Thyroid gland (tissue), 4 donors: ENCODE measurements at places on chromosomes 3 and 15. TPM values are rescaled to one million over a fixed set of nuclear protein-coding genes. Genes with fewer than 3 reads are reported as not detected.

DNA sequence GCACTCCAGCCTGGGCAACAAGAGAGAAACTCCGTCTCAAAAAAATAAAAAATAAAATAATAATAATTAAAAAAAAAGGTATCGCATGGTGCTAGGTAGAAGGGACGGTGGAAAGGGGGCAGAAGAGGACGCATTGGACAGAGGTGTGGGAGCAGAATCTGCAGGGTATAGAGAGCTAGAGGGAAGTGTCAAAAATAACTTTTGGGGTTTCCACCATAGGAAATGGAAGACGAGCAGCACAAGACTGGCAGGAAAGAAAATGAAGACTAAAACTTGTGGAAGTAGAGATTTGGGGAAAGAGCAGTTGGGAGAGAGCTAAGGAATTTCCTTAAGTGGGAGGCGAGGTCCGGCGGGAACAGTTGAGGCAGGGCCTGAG is 585 bp upstream of the MKRN2 start:
- peak overlapping the region; percentile 89 for H3K4me3 ChIP-seq
- peaks cover 37% of the 10 kb centered on the region for H3K4me1 ChIP-seq
- H3K27ac ChIP-seq = peak overlapping the region; percentile 93
- H3K27me3 ChIP-seq = peaks cover 4% of the 10 kb centered on the region

GRCh38 chr15:85758655-85758978 is 36.1 kb downstream of the KLHL25 start:
- H3K36me3 ChIP-seq = peaks cover 2% of the 10 kb centered on the region
- H3K27me3 ChIP-seq = no peaks in the 10 kb centered on the region
- peaks cover 20% of the 10 kb centered on the region for H3K4me1 ChIP-seq
- no peak overlapping the region for H3K4me3 ChIP-seq

DNA sequence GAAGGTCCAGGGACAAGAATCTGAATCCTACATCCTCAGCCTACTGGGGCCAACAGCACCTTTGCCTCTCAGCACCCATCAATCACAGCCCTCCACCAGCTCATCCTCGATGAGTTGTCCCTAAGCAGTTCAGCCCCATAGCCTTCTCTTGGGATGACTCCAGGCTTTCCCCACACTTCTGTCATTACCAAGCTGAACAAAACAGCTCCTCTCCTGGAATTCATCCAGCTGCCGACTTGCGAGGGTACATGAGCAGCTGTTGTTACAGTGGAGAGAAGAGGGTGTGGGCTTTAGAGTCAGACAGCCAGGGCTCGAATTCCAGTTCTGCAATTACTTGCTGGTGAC is 69.0 kb upstream of the THBS1 start:
- no peak overlapping the region for H3K4me3 ChIP-seq
- no peak overlapping the region for H3K27ac ChIP-seq
- DNase-seq = no peak
- H3K36me3 ChIP-seq = no peaks in the 10 kb centered on the region
- H3K27me3 ChIP-seq = no peaks in the 10 kb centered on the region
- H3K4me1 ChIP-seq = no peaks in the 10 kb centered on the region

- H3K4me3 ChIP-seq = no peak overlapping the region
- H3K36me3 ChIP-seq = no peaks in the 10 kb centered on the region
- no peak for DNase-seq
- no peak overlapping the region for H3K27ac ChIP-seq
- no peaks in the 10 kb centered on the region for H3K4me1 ChIP-seq
Measured at GRCh38 chr15:86489981-86490380, 410.3 kb downstream of the AGBL1 start.

GRCh38 chr15:59329570-59330350 is 42.9 kb downstream of the MYO1E start:
- H3K36me3 ChIP-seq = no peaks in the 10 kb centered on the region
- no peak overlapping the region for H3K4me3 ChIP-seq
- H3K27ac ChIP-seq = no peak overlapping the region
- H3K27me3 ChIP-seq = no peaks in the 10 kb centered on the region
- H3K4me1 ChIP-seq = peaks cover 27% of the 10 kb centered on the region

GRCh38 chr3:78427303-78427702 is 1340.5 kb downstream of the ROBO1 start:
- H3K4me3 ChIP-seq = no peak overlapping the region
- H3K27me3 ChIP-seq = no peaks in the 10 kb centered on the region
- no peaks in the 10 kb centered on the region for H3K36me3 ChIP-seq
- H3K4me1 ChIP-seq = no peaks in the 10 kb centered on the region
- no peak overlapping the region for H3K27ac ChIP-seq

DNA sequence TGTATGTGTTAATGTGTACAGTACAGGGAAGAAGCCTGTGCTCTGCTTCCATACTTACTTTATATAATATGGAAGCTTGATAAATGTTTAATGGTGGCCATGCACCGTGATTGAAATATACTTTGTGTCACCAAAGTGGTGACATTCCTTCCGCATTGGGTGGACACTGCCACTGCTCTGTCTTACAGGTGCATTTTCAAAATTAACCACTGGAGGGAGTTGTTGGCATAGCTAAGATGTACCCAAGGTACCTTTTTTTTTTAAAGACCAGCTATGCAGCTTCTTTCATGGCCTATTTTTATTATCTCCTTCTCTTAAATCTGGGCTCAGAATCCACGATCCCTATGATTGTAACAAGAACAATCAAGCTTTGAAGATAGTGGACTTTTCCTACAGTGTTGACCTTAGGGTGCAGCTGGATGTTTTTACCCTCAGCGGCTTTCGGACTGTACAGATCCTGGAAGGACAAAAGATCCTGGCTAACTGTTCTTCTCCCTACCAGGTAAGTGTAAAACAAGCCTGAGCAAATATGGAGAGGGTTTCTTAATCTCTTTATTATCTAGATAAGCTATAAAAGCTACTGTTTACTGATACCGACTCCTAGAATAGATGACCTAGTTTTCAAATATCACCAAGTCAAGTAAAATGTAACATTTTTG is 21.6 kb upstream of the PAK6 start:
- DNase-seq = peak; percentile 41
- H3K27me3 ChIP-seq = no peaks in the 10 kb centered on the region
- no peaks in the 10 kb centered on the region for H3K4me1 ChIP-seq
- no peaks in the 10 kb centered on the region for H3K36me3 ChIP-seq
- H3K27ac ChIP-seq = peak overlapping the region; percentile 15

- H3K4me1 ChIP-seq = peaks cover 12% of the 10 kb centered on the region
- peak overlapping the region; percentile 90 for H3K27ac ChIP-seq
- peak overlapping the region; percentile 71 for H3K4me3 ChIP-seq
- peaks cover 2% of the 10 kb centered on the region for H3K36me3 ChIP-seq
- no peaks in the 10 kb centered on the region for H3K27me3 ChIP-seq
Measured at GRCh38 chr15:50907601-50908208, 778 bp upstream of the AP4E1 start.

GRCh38 chr3:134985864-134986715 is 191.0 kb downstream of the EPHB1 start:
- no peaks in the 10 kb centered on the region for H3K27me3 ChIP-seq
- no peaks in the 10 kb centered on the region for H3K4me1 ChIP-seq
- no peaks in the 10 kb centered on the region for H3K36me3 ChIP-seq
- DNase-seq = no peak
- no peak overlapping the region for H3K4me3 ChIP-seq
- H3K27ac ChIP-seq = no peak overlapping the region

DNA sequence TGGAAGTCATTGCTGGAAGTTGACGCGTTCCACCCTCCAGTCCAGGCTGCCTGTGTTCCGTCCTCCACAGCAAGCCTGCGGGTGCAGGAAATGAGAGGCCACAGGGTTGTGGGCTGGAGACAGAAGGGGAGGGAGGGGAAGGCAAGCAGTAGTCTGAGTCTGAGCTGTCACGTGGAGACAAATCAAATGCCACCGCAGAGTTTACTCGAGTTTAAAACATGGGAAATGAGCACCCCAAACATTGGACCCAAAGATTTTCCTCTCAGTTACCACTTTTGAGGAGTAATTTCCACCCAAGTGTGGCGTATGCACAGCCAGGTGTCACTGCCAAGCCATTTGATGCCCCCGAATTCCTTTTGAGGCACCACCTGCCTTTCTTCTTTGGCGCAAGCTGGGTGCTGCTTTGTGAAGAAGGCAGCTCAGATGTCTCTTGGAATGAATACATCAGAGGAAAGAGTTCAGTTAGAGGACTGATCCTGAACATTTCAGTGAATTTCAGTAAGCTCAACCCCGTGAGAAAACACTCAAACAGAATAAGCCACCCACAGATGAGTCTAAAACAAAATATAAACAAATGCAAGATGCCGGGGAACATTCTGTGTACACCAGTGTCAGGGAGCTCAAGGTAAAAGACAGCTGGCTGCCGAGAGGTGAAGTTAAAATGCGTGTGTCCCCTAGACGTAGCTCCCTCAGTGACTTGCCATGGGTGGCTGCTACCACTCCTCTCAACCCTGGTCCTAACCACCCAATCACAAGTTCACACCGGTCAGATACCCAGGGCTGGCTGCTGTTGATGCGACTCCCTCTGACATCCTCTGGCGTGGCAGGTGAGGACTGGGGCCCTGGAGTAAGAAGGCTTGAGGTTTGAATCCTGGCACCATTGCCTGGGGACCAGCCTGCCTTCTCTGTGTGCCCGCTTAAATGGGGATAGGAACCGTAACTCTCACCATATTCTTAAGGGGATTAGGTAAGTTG is 203.8 kb downstream of the UACA start:
- no peaks in the 10 kb centered on the region for H3K27me3 ChIP-seq
- H3K27ac ChIP-seq = no peak overlapping the region
- no peaks in the 10 kb centered on the region for H3K4me1 ChIP-seq
- peak; percentile 7 for DNase-seq
- no peaks in the 10 kb centered on the region for H3K36me3 ChIP-seq

DNA sequence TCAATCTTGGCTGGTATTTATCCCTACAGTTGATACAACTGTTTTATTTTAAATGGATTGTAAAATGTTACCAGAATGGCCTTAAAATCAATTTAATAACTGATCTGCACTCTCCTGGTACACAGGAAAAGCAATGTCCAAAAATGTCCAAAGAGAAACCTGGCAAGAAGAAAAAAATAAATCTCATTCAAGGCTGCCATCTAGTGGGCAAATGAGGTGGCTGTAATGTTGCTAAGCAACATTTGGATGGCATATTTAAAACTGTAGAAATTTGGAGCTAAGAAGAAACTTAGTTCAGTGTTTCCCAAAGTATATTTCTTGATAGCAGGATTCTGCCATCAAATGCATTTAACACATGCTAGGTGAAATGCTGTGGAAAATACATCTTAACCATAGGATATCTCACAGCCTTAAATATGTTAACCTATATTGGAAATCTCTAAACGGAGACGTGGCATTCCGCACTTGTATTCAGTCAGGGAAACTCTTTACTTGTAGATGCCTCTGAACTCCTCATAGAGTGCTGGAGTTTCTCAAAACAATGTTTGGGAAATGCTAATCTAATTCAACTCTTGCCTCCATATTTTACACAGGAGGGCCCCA is 216.8 kb downstream of the ERC2 start:
- H3K4me3 ChIP-seq = no peak overlapping the region
- H3K4me1 ChIP-seq = no peaks in the 10 kb centered on the region
- no peak overlapping the region for H3K27ac ChIP-seq
- peak; percentile 38 for DNase-seq

- H3K36me3 ChIP-seq = no peaks in the 10 kb centered on the region
- no peaks in the 10 kb centered on the region for H3K27me3 ChIP-seq
- H3K4me1 ChIP-seq = peaks cover 11% of the 10 kb centered on the region
- no peak for DNase-seq
Measured at GRCh38 chr3:112351036-112351435, 18.1 kb downstream of the CD200 start.

DNA sequence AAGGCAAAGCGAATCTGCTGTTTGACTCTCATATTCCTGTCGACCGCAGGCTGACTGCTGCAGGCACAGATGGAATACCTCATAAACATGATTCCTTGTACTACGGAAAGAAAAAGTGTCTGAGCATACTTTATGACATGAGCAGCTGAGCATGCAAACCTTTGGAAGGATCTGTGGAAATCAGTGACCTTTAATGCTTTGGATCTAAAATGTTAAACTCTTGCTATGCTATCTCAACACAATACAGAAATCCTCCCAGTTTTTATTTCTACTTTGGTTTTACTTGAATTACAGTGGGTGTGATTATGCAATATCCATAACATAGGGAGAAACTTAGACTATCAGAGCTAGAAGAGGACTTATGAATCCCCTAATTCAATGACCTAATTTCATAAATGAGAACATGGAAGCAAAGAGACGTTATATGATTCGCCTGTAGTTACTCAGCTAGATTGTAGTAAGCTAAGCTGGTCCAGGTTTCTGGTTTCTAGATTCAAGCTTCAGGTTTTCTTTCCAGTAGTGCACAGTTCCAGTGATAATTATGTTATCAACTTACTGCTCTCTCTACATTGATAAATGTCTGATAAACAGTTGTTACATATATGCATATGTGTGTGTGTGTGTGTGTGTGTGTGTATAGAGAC is 127.6 kb upstream of the GBE1 start:
- no peak overlapping the region for H3K27ac ChIP-seq
- H3K27me3 ChIP-seq = no peaks in the 10 kb centered on the region
- no peaks in the 10 kb centered on the region for H3K36me3 ChIP-seq
- no peak overlapping the region for H3K4me3 ChIP-seq

- H3K4me3 ChIP-seq = no peak overlapping the region
- H3K4me1 ChIP-seq = no peaks in the 10 kb centered on the region
- no peak overlapping the region for H3K27ac ChIP-seq
Measured at GRCh38 chr3:115363071-115363470, 216.0 kb upstream of the ZBTB20 start.

- H3K27ac ChIP-seq = no peak overlapping the region
- H3K4me3 ChIP-seq = no peak overlapping the region
- H3K27me3 ChIP-seq = no peaks in the 10 kb centered on the region
Measured at GRCh38 chr3:128844502-128844901, 34.9 kb upstream of the ACAD9 start.

GRCh38 chr3:139292711-139293664 is 50.8 kb upstream of the MRPS22 start:
- no peak overlapping the region for H3K4me3 ChIP-seq
- no peak overlapping the region for H3K27ac ChIP-seq
- no peaks in the 10 kb centered on the region for H3K36me3 ChIP-seq
- DNase-seq = no peak
- H3K4me1 ChIP-seq = peaks cover 5% of the 10 kb centered on the region

GRCh38 chr3:66582721-66583423 is 82.0 kb upstream of the LRIG1 start:
- DNase-seq = peak; percentile 71
- peaks cover 11% of the 10 kb centered on the region for H3K4me1 ChIP-seq
- H3K27me3 ChIP-seq = no peaks in the 10 kb centered on the region
- H3K36me3 ChIP-seq = no peaks in the 10 kb centered on the region
- no peak overlapping the region for H3K27ac ChIP-seq

GRCh38 chr15:65254758-65255157 is 31.9 kb downstream of the PARP16 start:
- no peak overlapping the region for H3K4me3 ChIP-seq
- DNase-seq = no peak
- H3K4me1 ChIP-seq = no peaks in the 10 kb centered on the region
- peaks cover 9% of the 10 kb centered on the region for H3K36me3 ChIP-seq

The CPNE9 gene
- total RNA-seq = not detected

The NLGN1 gene
- 2.9 TPM for total RNA-seq

The WNT5A gene
- 10.5 TPM for total RNA-seq

The CLEC3B gene
- total RNA-seq = 30.9 TPM

The CADPS gene
- not detected for total RNA-seq

The CLDN18 gene
- total RNA-seq = not detected

The TRIM59 gene
- 3.8 TPM for total RNA-seq

The SPINK8 gene
- not detected for total RNA-seq

The SIDT1 gene
- 2.7 TPM for total RNA-seq

The MYEF2 gene
- 10.7 TPM for total RNA-seq

The ILDR1 gene
- 5.8 TPM for total RNA-seq

The CD80 gene
- total RNA-seq = 1.1 TPM

The PROK2 gene
- total RNA-seq = not detected
